ENCODE measurements at places on chromosomes 5 and 9.

GRCh38 chr9:137455359-137455991, 3.7 kb downstream of the NSMF start:
- peak; percentile 44 for DNase-seq

- DNase-seq, result no peak
Observed at GRCh38 chr9:8673830-8674229, 874.3 kb upstream of the DMAC1 start.

GRCh38 chr5:95938766-95939165, 22.9 kb downstream of the ELL2 start:
- no peak for DNase-seq

- no peak for DNase-seq
Observed at GRCh38 chr5:178832618-178833201, 27.0 kb upstream of the ZNF354B start.

GRCh38 chr5:99948850-99949249, 586.3 kb upstream of the FAM174A start:
- DNase-seq, result no peak

- no peak for DNase-seq
Observed at GRCh38 chr5:109225716-109226625, 183.8 kb downstream of the PJA2 start.

- no peak for DNase-seq
Observed at GRCh38 chr9:22065431-22066200, 56.5 kb upstream of the CDKN2B start.

GRCh38 chr5:159758189-159758588, 158.1 kb upstream of the ADRA1B start:
- DNase-seq, result no peak

- DNase-seq, result no peak
Observed at GRCh38 chr5:151463137-151464029, 16.0 kb downstream of the SLC36A1 start.

DNA sequence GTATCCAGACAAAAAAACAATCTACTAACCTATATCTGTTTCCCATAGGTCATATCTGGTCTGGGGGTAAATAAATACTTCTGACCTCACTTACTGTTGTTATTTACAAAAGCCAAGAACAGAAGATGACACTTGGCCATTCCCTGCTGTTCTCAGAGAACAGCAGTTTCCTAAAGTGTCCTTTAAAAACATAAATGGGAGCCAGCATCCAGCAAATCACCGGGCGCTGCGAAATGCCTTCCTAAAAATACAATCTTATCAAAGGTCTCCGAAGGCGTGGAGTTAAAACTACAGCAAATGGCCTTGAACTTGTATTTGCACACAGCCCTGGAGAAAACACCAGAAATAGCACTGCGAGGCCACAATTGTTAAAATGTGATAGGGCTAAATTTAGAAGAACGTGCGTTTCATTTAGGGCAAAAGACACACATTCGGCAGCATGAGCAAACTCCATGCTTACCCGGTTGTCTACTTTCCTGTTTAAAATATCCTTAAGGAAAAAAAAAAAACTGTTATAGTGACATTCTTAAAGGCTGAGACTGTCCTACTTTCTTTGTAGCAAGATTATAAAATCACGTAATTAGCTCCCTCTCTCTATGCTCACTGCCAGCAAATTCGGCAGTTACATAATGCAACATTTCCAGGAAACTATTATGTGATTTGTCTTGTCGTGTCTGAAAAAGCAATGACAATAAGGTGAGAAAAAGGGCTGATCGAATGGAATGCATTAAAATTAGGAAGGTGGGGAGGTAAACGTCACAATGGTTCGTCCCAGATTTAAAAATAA, 1.5 kb downstream of the NFIL3 start:
- DNase-seq, result peak; percentile 43

Data from B cell (primary cell).